Spinal cord (tissue), 10 donors: ENCODE measurements at places on chromosomes 1 and 21. TPM values are rescaled to one million over a fixed set of nuclear protein-coding genes. Genes with fewer than 3 reads are reported as not detected.

Gene DMRTA2
- total RNA-seq: not detected

- no peak for DNase-seq
These were observed 39.6 kb downstream of the F3 start for GRCh38 chr1:94501935-94502334.

DNA sequence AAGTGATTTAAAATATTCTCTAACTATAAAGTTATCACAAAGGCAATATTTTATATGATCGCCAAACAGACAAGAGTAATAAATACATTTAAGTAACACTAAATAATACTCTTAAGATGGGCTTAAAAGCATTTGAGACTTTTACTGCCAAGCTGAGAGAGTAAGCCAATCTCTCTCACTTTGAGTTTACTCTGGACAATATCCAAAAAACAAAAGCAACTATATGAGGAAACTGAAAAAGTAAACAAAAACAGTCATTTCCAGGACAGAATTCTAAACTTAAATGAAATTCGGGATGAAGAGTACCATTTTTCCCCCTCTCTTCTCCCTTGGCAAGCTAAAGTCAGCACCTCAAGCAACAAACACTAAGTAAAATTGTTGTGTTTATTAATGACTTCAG is 173.2 kb downstream of the COP1 start:
- peak; percentile 42 for DNase-seq

DNA sequence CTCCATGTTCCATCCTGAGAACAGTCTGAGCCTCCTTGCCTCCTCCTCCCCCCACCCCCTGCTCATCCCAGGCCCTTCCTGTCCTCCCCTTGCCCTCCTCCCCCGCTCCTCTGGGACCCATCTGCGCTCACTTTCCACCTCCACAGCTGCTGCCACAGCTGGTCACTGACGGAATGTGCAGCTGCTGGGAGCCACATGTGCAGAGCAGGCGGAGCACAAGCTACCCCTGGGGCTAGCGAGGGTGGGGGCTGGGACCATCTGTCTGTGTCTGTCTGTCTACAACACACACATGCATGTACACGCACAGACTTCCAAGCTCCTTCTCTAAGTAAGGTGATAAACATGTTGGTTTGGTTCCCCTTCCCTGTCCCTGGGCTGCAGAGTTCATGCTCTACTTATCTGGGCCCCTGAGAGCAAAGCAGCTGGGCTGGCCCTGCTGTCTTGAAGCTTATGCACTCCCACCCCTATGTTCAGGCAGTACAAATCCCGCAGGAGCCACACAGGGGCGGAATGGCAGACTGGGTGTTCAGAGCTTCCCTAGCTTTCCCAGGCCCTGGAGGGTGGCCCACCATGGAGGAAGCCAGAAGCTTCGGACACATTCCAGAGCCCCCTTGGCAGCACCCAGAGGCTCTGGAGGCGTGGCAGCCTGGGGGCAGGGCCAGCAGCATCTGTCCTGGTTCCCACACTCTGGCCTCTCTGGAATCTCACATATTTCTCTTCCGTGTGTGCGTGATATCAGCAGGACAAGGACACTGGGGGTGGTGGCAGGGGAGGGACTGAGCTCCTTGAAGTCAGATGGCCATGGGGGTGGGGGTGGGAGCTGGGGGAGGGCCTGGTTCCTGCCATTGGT is 7.0 kb upstream of the HEYL start:
- peak; percentile 53 for DNase-seq

GRCh38 chr1:151760597-151761385 is 2.5 kb downstream of the MRPL9 start:
- DNase-seq: no peak
